ENCODE measurements at places on chromosomes 2 and 18. TPM values are rescaled to one million over a fixed set of nuclear protein-coding genes. Genes with fewer than 3 reads are reported as not detected.

DNA sequence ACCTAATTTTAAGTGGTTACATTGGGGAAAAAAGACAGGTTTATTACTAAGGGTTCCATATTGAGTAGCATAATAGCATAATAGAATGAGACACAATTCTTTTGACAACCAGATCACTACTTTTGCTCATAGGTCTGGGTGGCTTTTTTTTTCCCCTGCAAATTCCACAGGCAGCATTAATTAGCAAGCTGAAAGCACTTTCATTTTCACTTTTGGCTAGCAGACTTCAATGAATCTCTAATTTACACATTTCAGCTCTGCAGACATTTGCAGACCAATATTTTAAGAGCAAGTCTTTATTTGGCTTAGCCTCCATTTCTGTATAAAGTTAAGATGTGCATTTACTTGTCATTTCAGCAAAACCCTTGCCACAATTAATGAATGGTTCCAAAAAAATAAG is 185.5 kb downstream of the NOL4 start:
- DNase-seq = no peak

GRCh38 chr2:133158024-133158423 is 410.2 kb downstream of the NCKAP5 start:
- DNase-seq = no peak

DNA sequence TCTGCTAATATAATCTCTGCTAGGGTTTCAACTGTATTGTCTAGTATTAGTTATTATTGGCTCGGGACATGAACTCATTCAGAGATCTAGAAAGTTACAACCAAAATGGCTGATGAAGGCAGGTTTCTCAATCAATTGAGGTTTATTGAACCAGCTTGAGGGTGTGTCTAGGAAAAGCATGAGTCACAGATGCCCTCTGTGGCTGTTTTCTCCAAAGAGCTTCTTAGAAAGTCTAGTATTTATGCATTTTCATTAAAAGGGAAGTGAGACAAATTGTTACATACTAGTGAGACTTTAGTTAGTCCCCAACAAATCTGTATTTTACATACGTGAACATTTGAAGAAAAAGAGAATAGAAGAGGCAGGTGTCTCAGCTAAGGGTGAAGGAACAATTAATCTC is 23.0 kb upstream of the RTTN start:
- no peak for DNase-seq

GRCh38 chr18:47758000-47758399 is 172.5 kb downstream of the SMAD2 start:
- no peak for DNase-seq

DNA sequence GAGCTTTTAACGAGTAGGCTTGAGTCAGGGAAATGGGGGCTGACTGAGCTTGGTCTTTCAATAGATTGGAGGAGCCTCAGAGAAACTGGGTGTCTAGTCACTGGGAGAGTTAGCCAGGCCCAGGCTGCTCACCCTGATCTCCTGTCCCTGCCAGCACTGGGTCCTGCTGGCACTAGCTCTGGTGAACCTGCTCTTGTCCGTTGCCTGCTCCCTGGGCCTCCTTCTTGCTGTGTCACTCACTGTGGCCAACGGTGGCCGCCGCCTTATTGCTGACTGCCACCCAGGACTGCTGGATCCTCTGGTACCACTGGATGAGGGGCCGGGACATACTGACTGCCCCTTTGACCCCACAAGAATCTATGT is 720 bp downstream of the KRTCAP3 start:
- no peak for DNase-seq

- DNase-seq = no peak
Measured at GRCh38 chr2:14642499-14642898, 10.0 kb downstream of the LRATD1 start.

GRCh38 chr2:127527001-127527804 is 914 bp upstream of the IWS1 start:
- no peak for DNase-seq

GRCh38 chr18:74661008-74661407 is 63.3 kb downstream of the ZNF407 start:
- no peak for DNase-seq

- DNase-seq = no peak
Measured at GRCh38 chr18:47265197-47265596, 13.7 kb upstream of the SKOR2 start.

Gene ARHGEF4
- 8.0 TPM for polyA plus RNA-seq
